ENCODE measurements at places on chromosomes 5 and 9.

DNA sequence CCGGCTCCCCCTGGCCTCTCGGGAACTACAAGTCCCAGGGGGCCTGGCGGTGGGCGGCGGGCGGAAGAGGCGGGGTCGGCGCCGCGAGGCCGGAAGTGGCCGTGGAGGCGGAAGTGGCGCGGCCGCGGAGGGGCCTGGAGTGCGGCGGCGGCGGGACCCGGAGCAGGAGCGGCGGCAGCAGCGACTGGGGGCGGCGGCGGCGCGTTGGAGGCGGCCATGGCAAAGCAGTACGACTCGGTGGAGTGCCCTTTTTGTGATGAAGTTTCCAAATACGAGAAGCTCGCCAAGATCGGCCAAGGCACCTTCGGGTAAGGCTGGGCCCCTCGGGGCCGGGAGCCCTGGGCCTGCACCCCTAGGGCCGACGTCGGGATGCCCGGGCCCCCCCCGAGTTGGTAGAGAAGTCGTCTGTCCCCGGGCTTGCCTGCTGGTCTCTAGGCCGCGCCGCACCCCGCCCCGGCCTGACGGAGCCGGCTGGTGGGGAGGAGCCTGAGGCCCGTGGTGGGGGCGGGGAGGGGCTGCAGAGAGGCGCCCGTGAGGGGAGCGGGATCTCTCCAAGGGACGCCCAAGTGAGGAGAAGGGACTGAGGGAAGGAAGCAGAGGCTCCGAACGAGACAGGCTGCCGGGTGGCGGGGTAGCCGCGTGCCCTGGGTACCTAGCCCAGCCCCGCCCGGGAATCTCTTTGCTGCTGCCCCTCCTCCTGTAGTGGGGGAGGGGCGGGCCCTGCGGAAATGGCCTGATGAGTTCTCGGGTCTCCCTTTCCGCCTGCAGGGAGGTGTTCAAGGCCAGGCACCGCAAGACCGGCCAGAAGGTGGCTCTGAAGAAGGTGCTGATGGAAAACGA is at the start of gene CDK9:
Gene CDK9, plus strand, starts transcription at position 102 of the 840 bp plus-strand sequence. Its CDS starts 115 bp downstream, at position 217.
- DNase-seq = peak; percentile 98

DNA sequence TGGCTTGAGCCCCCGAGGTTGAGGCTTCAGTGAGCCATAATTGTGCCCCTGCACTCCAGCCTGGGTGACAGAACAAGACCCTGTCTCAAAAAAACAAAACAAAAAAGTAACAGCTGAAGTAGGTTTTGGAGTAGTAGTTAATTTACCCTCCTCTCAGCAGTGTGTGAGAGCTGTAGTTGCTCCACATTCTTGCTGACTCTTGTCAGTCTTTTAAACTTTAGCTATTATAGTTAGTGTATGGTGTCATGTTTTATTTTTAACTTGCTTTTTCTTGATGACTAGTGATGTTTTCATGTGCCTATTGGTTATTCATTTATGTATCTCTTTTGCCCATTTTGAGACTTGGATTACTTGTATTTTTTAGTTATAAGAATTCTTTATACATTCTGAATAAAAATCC is 52.9 kb upstream of the DHFR start:
- no peak for DNase-seq

GRCh38 chr9:110659891-110660541 is 8.6 kb upstream of the MUSK start:
- no peak for DNase-seq

DNA sequence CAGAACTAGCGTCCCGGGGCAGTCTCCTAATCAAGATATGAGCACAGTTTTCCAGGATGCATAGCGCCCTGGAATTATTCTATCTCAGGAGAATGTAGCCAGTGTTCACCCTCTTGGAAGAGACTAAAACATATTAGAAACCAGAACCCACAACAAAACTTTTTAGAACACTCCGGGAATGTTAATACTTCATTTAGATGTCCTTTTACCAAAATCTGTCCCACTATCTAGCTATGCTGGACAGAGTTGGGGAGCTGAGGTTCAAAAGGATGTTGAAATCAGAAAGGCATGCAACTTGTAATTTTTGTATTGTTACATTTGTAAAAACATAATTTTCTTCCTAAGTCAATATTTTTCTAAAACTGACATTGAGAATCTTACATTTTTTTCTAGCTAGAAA is 386.5 kb upstream of the RFX3 start:
- DNase-seq = no peak

GRCh38 chr5:84327591-84327990 is 57.1 kb downstream of the EDIL3 start:
- no peak for DNase-seq

GRCh38 chr9:88044200-88044599 is 69.9 kb upstream of the CDK20 start:
- no peak for DNase-seq

DNA sequence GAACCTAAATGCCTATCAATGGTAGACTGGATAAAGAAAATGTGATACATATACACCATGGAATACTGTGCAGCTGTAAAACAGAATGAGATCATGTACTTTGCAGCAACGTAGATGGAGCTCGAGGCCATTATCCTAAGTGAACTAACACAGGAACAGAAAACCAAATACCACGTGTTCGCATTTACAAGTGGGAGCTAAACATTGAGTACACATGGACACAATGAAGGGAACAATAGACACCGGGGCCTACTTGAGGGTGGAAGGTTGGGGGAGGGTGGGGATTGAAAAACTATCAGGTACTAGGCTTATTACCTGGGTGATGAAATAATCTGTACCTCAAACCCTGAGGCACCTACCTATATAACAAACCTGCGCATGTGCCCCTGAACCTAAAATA is 22.4 kb upstream of the DEPDC1B start:
- no peak for DNase-seq

- no peak for DNase-seq
These were observed 175.5 kb downstream of the NXNL2 start for GRCh38 chr9:88710449-88710848.

DNA sequence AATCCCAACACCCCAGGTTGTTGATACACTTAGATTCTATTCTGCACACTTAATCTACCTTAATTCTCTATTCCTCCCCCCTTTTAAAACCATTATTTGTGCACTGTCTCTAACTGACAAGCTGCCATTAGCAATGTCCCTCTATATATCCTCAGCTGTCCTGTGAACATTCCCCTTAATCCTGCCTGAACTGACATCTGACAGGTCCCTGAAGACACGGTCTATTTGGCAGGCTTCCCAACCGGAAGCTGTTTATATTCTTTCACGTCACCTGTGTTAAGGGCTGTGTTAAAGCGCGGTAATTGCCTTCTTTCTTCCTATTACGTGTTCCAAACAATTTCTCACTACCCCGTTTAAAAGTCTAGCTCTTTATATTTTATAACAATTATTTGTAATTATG is 277.3 kb downstream of the CDH9 start:
- DNase-seq = no peak

DNA sequence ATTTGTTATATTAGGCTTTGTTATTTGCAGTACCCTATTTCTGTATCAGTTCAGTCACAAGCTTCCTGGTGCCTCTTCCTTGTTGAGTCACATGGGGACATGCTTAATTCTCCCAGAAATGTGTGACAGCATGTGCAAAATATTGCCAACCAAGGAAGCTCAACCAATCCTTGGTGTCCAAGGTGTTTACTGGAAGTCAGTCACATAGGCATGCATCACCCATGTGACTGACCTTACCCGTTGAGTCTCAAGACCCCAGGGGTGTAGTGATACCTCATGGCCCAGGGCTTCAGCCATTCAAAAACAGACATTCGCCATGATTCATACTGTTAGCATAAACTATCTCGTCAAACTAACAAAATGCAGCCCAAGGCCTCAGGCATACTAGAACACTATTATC is 9.3 kb upstream of the ANKDD1B start:
- DNase-seq = no peak

DNA sequence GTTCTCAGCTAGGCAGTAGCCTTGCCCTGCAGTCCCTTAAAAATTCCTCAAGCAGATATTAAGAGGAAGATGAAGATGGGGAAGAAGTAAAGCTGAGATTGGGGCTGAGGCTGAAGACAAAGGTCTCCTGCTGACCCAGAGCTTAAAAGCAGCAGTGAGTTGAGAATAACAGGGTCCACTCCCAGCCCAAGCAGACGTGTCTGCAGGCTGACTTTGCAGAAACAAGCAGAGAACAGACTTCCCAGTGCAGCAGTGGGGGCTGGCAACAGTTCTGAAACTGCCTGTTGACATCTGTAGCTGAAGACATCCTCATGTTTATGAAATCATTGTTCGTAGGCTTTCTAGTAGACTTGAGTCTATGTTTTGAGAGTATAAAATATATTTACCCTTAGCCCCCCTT is 1.1 kb downstream of the CTXN3 start:
- DNase-seq = no peak

DNA sequence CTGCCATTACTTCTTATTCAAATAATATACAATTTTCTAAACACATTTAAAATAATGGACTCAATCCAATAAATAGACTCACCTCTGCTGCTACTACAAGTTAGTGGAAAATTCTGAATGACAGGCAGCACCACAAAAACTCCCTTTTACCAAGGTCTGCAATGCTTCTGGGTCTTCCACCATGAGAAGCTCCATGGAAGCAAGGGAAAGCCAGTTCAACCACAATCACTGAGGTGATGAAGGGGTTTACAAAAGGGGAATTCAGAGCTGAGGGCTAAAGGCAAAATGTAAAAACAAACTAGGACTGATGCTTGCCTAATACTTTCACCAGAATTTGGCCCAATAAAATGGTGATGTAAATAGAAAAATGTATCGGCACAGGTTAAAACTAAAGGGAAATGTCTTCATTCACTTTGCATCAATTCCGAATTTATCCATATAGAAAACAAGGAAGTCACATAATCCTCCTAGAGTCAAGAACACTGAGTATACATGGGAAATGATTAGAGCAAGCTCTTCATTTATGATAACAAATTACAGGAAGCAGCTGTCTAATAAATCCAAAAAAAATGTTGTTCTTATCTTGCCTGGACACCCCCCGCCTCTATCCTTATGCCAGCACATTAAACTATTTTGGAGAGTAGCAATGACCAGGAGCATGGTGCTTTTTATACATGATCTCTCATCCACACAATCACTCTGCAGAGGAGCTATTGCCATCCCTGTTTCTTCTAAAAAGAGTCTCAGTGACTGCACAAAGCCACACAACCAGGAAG is 66.3 kb upstream of the NFIB start:
- no peak for DNase-seq

GRCh38 chr5:170302653-170303501 is 5.3 kb upstream of the LCP2 start:
- DNase-seq = peak; percentile 78

DNA sequence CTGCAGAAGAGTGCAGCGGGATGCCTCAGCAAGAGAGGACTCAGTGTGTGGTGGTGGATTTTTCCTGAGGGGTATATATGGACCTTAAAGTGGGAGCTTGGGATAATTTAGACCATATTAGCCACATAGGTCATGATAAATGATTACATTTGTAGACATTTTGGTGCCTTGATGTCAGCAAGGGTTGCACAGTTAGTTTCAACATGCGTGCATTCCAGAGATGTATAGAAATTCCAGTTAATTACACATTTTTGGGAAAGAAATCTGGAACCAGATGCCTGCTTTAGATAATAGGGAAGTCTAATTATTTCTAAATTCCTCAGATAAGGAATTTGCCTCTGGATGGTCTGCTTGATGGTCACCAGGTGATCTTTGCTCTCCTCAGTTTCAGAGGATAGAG is 440.6 kb upstream of the PAPPA start:
- no peak for DNase-seq

DNA sequence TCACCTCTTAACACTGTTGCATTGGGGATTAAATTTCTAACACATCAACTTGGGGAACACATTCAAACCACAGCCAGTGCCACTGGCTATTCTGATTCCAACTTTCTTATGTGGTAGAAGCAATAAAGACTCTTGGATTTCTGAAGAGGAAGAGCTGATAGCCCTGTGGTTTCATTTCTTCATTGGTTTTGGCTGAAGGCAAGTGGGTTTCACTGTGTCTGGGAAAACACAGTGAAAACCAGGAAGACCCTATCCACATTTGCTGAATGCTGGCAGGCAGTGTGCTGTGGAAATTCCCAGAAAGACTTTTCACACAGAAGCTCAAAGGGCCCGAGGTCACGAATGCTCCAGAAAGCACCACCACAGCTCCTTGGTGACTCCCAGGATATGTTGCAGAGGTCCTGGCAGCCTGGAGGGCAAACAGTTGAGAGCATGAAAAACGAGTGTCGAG is 67.1 kb downstream of the DAPK1 start:
- DNase-seq = no peak

GRCh38 chr9:35951736-35952135 is 6.2 kb downstream of the OR2S2 start:
- no peak for DNase-seq

DNA sequence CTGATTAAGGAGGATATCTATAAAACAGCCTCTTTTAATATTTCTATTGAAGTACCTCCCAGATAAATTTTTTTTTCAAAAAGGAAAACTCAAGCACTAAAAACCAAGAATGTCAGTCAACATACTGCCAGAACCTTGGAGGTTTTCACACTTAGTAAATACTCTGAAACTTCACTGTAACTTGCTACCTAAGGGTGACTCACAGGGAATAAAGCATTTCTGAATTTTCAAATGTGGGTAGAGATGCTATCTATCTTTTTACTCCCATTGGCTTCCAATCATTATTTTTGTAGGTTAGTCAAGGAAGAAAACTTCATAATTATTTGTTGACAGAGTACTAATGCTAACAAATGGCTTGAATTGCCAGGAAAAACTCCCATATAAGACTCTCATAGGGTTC is 46.1 kb downstream of the SLC25A46 start:
- no peak for DNase-seq

GRCh38 chr5:93305984-93306383 is 275.0 kb downstream of the NR2F1-AS1 start:
- DNase-seq = no peak

- no peak for DNase-seq
These were observed 80.2 kb downstream of the MYO10 start for GRCh38 chr5:16855898-16856297.

GRCh38 chr5:71740015-71740753 is 21.1 kb downstream of the CARTPT start:
- DNase-seq = peak; percentile 46

DNA sequence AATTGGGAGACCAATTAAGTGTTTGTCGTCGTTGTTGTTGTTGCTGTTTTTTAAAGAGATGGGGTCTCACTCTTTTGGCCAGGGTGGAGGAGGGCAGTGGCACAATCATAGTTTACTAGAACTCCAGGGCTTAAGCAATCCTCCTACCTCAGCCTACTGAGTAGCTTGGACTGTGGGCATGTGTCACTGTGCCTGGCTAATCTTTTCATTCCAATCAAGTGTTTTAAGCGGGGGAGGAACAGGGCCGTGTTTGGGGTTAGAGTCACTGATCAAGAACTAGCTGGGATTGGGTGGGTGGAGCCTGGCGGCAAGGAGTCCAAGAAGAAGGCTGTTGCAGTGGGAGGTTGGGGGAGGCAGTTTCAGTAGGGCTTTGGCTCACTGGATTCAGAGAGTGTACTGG is 13.8 kb downstream of the SNX30 start:
- DNase-seq = no peak

GRCh38 chr5:93741136-93741811 is at the start of gene POU5F2:
TSS of gene POU5F2 (minus strand) at chr5:93741600. CDS start at chr5:93741563, 37 bp downstream.
- DNase-seq = no peak

- DNase-seq = no peak
These were observed 499.2 kb downstream of the CDH18 start for GRCh38 chr5:19488786-19489185.

DNA sequence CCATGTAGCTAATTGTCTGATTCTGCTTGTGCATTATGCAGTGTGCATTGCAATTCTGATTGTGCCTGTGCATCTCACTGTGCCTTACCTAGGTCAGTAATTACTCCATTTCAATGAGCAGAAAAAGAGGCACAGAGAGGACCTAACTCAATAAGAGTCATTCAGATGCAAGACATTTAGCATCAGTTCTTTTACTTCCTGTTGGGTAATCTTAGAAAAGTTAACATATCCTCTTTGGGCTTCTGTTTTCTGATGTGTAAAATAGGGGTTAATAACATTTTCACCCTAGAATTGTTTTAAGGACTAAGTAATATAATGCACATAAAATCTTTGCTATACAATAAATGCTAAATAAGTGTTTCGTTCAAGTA is 7.0 kb upstream of the DCTN4 start:
- DNase-seq = no peak
